Left ventricle myocardium inferior (tissue), 1 donor: ENCODE measurements at places on chromosomes 12 and 14. TPM values are rescaled to one million over a fixed set of nuclear protein-coding genes. Genes with fewer than 3 reads are reported as not detected.

The SLC25A21 gene
- 0.77 TPM for total RNA-seq

DNA sequence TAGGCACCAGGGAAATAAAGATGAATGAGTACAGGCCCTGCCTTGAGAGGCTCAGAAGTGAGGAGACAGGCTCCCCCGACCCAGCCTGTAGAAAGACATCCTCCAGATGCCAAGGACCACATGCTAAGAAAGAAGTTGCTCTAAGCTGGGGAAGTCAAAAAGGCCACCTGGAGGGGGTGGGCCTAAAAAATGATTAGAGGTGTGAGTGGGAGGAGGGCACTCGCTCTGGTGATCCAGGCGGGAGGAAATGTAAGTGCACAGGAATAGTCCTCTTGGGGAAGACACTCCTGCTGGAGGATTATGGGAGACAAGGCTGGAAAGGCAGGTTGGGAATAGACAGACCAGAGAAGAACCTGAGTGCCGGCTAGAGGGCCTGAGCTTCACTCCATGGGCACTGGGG, 32.2 kb downstream of the SMUG1 start:
- DNase-seq: no peak
- no peak overlapping the region for H3K27ac ChIP-seq
- H3K4me1 ChIP-seq: no peaks in the 10 kb centered on the region
- peaks cover 59% of the 10 kb centered on the region for H3K27me3 ChIP-seq
- H3K4me3 ChIP-seq: no peak overlapping the region
- H3K36me3 ChIP-seq: no peaks in the 10 kb centered on the region

- H3K27ac ChIP-seq: no peak overlapping the region
- H3K36me3 ChIP-seq: no peaks in the 10 kb centered on the region
- no peaks in the 10 kb centered on the region for H3K4me1 ChIP-seq
- no peaks in the 10 kb centered on the region for H3K27me3 ChIP-seq
- DNase-seq: no peak
Observed at GRCh38 chr12:24615967-24616411, 332.9 kb downstream of the BCAT1 start.

DNA sequence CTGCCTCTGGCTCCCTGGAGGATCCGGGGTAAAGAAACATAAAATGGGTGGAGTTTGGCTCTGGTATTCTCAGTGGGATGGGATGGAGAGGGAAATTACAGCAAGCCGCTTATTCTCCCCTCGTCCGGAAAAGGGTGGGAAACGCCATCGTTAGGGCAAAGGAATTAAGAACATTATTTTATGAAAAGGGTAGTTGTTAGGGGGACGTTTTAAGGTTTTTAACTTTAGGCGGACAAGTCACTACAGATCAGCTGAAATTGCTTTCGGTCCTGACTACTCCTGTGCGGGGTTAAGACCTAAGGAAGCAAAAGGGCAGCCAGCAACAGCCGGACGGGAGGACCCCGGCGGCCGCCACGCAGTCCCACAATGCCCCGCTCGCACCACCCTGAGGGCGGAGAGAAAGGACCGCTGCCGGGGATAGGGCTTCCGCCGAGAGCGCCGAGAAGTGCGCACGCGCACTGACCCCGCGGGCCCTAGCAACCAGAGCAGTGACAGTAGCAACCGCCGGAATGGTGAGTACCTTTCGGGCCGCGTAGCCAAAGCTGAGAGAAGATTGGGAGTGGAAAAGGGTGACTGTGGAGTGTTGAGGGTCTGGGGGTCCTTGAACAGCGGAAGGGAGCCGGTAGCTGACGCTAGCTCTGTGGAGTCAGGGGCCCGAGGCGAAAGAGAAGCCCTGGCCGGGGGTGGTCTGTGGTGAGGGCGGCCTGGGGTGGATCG, at the start of gene DNAL1:
Gene DNAL1, plus strand, starts transcription at position 456 of the 717 bp plus-strand sequence. Its CDS starts 54 bp downstream, at position 510.
- no peaks in the 10 kb centered on the region for H3K36me3 ChIP-seq
- DNase-seq: peak; percentile 95
- H3K27ac ChIP-seq: peak within 1 kb of the TSS; percentile 94
- no peaks in the 10 kb centered on the region for H3K27me3 ChIP-seq
- H3K4me1 ChIP-seq: peaks cover 19% of the 10 kb centered on the region

- no peak for DNase-seq
- peak overlapping the region; percentile 71 for H3K27ac ChIP-seq
- H3K4me1 ChIP-seq: peaks cover 17% of the 10 kb centered on the region
- H3K36me3 ChIP-seq: no peaks in the 10 kb centered on the region
- no peak overlapping the region for H3K4me3 ChIP-seq
- H3K27me3 ChIP-seq: no peaks in the 10 kb centered on the region
Observed at GRCh38 chr12:31631023-31631724, 28.3 kb upstream of the ETFBKMT start.

DNA sequence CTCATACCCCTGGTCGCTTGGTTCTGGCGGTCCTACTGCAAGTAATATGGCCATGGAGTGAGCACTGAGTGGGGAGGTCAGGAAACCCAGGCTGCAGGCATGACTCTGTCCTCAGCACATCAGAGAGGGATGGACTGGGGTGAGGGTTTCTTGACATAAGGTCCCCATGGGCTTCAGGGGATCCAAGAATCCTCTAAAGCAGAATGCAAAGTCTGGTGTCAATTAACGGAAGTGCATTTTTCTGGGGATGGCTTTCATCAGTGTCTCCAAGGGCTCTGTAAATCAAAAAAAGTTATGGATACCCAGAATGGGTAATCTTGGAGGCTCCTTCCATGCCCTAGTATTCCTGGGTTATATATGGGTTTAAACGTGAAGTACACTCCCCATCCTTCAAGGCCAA, 3.7 kb downstream of the FIGNL2 start:
- H3K27ac ChIP-seq: no peak overlapping the region
- H3K4me3 ChIP-seq: no peak overlapping the region
- peaks cover 83% of the 10 kb centered on the region for H3K27me3 ChIP-seq
- H3K36me3 ChIP-seq: no peaks in the 10 kb centered on the region

GRCh38 chr14:25911831-25912230, 686.0 kb downstream of the NOVA1 start:
- no peaks in the 10 kb centered on the region for H3K4me1 ChIP-seq
- no peak overlapping the region for H3K27ac ChIP-seq
- no peaks in the 10 kb centered on the region for H3K27me3 ChIP-seq
- DNase-seq: no peak
- H3K4me3 ChIP-seq: no peak overlapping the region
